Stimulated activated CD4-positive, alpha-beta T cell treated with anti-CD3 and anti-CD28 coated beads, Interleukin-12 subunit alpha, Interleukin-12 subunit beta, amount 100 ng/mL, for 24 hours (primary cell): ENCODE measurements at places on chromosomes 7 and 10.

DNA sequence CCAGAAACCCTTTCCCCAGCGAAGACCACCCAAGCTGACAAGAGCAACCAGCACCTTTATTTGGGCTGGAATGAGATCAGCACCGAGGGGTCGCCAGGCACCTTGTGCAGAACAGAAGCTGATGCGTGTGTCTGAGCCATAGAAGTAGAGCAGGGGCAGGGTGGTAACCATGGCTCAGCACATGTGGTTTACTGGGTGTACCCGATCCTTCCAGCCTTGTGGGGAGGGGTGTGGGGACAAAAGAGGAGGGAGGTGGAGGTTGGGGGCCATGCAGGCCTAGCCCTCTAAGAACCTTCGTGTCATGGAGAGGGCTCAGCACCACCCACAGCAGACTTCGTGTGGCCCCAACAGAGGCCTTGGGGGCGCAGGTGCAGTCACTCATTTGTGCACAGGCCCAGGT lies 84.0 kb upstream of the GTF2I start:
- no peak for DNase-seq

DNA sequence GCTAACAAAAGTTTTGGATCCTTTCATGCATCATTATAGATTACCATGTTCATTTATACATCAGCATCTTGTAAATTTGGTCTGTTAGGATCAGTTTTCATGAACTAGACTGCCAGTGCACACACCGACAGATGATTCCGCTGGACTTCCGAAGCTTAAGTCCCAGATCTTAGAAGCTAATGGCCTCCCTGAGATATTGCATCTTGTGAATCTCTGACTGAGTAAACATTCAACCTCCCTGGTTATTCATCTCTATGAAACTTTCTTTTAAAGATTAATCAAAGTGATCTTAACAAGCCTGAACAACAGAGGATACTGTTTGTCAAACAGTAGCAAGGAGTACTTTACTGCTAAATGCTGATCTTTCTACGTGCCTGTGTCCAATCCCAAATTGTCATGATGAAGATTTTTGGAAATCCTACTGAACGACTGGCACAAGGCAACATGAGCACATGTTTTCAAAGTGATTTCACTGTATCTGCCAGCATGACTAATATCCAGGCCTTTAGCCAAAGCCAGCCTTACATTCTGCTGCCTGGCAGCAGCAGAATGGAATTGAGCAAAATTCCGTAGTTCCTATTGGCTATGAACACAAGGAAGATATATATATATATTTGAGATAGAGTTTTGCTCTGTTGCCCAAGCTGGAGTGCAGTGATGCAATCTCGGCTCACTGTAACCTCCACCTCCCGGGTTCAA lies 91.3 kb upstream of the ANK3 start:
- DNase-seq: no peak

DNA sequence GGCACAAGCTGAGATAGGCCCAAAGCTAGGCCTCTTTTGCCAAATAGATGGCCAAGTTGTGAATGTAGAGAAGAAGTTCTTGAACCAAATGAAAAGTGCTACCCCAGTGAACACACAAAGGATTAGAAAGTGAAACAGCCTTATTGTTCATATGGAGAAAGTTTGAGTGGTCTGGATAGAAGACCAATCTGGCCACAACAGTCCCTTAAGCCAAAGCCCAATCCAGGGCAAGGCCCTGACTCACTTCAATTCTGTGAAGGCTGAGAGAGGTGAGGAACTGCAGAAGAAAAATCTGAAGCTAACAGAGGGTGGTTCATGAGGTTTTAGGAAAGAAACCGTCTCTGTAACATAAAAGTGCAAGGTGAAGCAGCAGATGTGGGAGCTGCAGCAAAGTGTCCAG lies 18.7 kb upstream of the ATP6V0A4 start:
- no peak for DNase-seq

GRCh38 chr7:151662251-151662826 lies 142.6 kb upstream of the RHEB start:
- DNase-seq: no peak

GRCh38 chr10:11874568-11875493 lies 51.7 kb downstream of the PROSER2 start:
- DNase-seq: peak; percentile 18

GRCh38 chr10:64682043-64682442 lies 1160.8 kb downstream of the REEP3 start:
- DNase-seq: no peak

DNA sequence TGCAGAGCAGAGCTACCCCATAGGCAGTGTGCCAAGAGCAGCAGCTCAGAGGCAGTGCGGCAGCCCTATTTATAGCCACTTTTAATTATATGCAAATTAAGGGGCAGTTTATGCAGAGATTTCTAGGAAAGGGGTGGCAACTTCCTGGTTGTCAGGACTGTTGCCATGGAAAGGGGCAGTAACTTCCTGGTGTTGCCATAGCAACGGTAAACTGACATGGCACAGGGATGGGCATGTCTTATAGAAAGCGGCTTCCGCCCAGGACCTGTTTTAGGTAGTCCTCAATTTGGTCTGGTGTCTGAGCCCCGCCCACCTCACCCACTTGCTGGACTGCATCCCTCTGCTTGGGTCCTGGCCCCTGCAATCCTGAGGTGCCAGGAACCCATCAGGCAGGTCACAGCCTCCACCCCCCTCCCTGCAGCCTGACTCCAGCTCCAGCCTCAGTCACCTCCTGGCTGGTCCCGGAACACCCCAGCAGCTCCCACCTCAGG lies 115.8 kb downstream of the TMEM130 start:
- DNase-seq: no peak

DNA sequence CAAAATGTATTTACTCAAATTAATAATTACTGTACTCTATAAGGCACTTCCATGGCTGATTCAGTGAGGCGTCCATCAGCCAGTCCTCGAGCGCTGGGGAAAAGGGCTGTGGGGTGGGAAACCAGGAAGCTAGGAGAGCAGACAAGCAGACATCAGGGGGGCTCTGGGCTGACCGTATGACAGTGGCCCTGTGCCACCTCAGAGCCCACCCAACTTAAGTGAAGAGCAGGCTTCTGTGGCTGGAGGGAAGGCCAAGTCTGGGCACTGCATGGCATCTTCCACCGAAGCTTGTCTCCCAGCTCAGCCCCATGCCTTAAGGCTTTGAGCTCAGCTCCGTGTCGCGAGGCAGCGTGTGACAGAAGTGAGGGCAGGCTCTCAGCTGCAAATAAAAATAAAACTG lies 464.5 kb upstream of the ZMIZ1 start:
- no peak for DNase-seq

DNA sequence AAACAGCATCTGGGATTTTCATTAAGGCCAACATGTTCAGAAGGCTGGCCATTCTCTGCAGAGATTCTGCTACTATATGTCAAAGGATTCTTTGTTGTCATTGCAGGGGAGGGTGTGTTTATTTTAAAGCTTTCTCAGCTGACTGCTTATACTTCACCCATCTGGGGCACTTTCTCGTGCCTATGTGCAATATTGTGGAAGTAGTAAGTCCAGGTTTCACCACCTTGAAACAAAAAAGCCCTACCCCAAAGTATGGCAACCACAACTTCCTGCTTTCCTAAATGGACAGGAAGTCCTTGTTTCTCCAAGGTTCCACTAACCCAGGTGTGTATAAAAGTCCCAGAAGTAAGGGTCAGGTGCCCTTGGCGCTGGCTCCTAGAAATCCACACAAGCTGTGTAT lies 58.7 kb upstream of the COL1A2 start:
- no peak for DNase-seq

DNA sequence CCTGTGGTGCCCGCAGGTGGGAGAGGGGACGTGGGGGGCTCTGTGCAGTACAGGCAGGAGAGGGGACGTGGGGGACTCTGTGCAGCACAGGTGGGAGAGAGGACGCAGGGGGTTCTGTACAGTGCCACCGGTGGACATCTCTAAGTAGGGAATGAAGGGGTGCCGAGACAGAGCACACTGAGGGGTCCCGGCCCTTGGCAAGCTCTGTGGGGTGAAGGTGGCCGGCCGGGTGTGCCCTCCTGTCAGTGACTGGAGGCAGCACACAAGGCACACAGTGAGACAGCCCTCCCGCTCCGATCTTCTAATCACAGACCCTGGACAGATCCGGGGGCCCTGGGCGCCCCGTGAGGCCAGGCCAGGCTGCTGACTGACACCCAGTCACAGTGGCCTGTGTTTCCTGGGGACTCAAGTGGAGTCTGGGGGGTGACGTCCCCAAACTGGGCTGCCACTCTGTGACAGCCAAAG lies 11.2 kb downstream of the GPR146 start:
- DNase-seq: no peak

- DNase-seq: no peak
These were observed 53.8 kb upstream of the LRRC4 start for GRCh38 chr7:128084896-128085608.

DNA sequence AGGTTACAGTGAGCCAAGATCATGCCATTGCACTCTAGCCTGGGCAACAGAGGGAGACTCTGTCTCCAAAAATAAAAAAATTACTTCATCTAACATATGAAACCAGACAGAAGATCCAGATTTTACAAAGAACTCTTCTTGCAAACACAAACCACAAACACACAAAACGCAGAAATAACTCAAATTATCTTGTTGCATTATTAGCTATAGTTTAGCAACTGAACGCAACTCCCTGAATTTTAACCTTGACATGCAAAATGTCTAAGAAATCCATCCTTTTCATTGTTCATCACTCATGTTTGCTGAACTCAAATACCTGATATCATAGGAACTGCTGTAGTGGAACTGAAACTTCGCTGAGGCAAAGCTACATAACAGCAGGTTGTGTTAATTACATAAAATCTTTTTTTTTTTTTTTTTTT lies 64.1 kb downstream of the MICU1 start:
- DNase-seq: no peak

- DNase-seq: no peak
These were observed 15.1 kb downstream of the ANTXRL start for GRCh38 chr10:46301721-46302479.

GRCh38 chr10:113534423-113534822 lies 18.4 kb upstream of the HABP2 start:
- no peak for DNase-seq

GRCh38 chr7:21565614-21566013 lies 22.8 kb downstream of the DNAH11 start:
- no peak for DNase-seq
